ENCODE measurements at places on chromosomes 6 and 20. TPM values are rescaled to one million over a fixed set of nuclear protein-coding genes. Genes with fewer than 3 reads are reported as not detected.

GRCh38 chr6:74579794-74580193 is 626.1 kb downstream of the COL12A1 start:
- DNase-seq, result no peak

KLC4 gene
- total RNA-seq, result 17.1 TPM

DNA sequence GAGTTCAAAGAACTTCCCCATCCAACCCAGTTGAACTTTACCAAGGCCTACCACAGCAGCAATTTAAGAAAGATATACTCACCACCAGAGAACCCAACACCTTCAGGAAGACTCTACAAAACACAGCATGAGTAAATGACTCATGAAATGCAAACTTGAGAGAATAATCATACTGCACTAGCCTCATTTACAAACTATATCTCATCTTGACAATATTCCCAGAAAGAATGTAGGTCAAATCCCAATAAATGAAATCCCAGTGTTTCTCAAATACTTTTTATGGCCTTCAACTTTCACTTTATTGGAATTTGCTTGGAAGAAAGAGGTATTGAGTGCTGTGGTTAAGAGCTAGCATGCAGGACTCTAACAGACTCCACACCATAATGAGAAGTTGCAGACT is 60.0 kb downstream of the FYN start:
- no peak for DNase-seq

GRCh38 chr6:55898342-55898741 is 23.0 kb upstream of the BMP5 start:
- no peak for DNase-seq

Measured in urinary bladder (tissue), 4 donors.